Motor neuron (in vitro differentiated cells): ENCODE measurements at places on chromosomes 6 and 20. TPM values are rescaled to one million over a fixed set of nuclear protein-coding genes. Genes with fewer than 3 reads are reported as not detected.

- no peak for ATAC-seq
Measured at GRCh38 chr20:8808202-8808535, 260.7 kb upstream of the PLCB4 start.

DNA sequence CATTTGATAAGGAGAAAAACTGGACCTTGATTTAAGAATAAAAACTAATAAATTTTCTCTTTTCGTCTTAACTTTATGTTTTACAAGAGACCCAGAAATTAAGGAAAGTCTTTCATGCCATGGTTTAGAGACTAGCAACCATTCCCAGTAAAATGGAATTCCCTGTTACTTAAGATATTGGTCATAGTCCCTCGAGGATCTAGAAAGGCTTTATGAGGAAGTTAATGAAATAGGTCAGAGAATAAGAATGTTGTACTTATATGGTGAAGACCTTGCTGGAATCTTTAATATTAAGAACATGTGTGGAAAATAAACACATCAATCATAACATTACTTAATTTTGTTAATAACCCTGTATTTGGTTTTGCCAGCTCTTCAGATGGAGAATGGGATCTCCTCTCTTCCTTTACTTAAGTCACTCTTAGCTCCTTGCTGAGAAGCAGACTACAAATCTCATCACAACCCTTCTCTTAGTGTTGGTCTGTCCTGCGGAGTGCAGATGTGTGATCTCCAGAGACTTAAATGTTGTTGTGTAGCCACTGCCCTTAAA is 382.9 kb downstream of the QKI start:
- ATAC-seq = no peak

FAM50B gene
- total RNA-seq = 7.5 and 8.1 TPM in 2 replicates

DNA sequence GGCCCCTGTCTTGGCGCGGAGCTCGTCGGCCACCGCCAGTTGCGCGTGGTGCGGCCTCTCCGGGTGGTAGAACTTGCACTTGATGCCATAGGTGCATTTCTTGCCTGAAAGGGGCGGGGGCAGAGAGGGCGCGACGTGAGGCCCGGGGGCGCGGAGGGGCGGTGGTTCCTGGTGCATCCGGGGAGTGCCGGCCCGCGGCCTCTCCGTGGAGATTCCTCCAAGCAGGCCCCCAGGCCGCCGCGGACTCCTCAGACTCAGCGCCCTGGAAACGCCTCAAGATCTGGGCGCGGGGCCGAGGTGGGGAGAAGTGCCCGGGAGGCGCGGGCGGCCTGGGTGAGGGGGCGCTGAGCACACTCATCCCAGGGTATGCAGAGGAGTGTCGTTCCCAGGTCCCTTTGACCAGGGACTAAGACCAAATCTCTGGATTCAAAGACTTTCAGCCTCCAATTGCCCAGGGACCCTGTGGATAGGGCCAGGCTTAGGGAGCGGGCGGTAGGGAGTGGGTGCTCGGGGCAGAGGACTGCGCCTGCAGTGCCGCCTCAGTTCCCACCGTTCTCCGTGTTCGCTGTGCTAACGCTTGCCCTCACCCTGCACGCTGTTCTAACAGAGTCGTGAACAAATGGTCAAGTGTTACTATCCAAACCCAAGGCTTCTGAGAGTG is 33.3 kb downstream of the ZC3H12D start:
- no peak for ATAC-seq

DNA sequence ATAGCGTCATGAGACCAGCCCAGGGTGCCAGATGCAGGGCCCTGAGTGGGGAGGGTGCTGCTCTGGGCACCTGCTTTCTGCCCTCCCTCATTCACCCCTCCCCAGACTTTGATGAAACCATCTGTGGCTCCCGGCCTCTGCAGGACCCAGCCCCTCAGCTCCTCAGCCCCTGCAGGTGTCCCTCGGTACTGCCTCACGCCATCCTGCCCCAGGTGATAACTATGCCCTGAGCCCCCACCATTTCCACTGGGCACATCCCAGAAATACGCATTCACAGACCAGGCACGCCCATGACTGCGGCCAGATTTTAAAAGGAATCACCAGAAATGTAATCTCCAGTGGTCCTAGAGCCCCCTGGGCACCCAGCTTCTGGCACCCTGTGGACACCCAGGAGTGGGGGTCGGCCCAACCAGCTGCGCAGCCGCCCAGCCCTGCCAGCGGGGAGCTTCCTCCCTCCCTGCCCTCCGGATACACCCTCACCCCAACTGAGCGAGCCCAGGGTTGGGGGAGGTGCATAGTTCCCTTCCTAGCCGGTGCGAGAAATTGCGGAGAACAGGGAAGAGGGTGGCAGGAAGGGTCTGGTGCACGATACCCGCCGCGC is 615 bp upstream of the NTSR1 start:
- peak; percentile 59 for ATAC-seq

ATP5F1E gene
- total RNA-seq = 75.5 and 88.6 TPM in 2 replicates

DNA sequence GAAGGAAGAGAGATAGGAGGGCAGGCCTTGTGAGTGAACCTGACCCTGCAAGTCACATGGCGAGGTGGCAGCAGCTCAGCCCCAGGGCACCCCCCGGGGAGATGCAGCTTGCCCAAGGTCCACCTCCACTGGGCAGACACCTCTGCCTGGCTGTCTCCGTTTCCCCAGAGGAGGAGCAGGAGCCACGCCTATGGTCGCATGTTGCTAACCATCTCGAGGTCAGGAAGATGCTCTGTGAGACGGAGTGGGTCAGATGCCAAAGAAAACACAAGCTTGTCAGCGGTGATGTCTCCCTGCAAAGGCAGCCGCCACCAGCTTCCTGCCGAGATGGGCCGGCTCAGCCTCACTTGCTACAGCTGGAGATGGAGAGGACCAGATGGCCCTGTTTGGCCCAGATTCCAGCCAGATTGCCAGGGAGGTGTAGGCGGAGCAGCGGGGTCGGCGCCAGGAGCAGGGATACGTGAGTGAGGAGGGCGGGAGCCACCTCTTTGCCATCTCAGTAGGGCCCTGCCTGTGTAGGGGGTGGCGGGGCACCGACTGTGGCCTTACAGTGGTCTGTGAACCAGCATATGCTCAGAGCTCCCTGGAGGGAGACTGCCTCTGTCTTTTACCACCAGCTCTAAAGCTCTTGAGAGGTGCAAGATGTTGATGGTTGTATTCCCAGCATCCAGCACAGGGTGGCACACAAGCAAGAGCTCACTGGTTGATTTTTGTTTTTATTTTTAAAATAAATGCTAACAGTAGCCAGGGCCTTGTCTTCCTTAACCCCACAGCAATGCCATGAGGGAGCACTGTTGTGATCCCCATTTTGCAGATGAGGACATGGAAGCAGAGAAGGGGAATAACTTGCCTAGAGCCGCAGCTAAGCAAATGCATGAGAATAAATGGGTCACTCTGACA is 42.9 kb upstream of the FAM83D start:
- ATAC-seq = no peak
